ENCODE measurements at places on chromosomes 11 and 22.

DNA sequence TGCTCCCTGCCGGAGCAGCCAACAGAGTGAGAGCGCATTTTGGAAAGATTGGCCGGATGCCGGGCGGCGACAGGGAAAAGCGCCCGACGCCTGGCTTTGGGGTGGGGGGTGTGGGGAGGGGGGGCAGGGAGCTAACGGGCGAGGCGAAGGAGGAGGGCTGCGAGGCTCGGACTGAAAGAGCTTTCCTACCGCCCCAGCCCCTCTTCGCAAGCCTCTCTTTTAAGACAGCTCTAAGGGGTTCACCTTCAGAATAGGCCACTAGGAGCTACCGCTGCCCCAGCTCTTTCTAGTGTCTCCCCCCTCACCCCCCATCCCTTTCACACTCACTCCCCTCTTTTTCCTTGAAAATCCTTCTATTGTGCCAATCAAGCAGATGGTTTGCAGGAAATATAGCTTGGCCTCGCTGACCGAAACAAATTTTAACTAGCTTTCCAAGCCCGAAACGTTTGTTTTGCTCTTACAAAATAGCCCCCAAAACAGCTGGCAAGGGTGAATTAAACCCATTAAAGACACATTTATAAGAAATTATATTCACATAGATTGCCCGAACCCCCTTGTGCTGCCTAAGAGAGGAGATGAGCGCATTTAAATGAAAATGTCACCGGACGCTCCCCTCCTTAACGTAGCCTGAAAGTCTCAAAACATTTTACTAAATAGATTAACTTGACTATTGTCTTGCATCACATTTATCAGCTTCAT is 3.7 kb upstream of the DBX1 start:
- no peak for DNase-seq

DNA sequence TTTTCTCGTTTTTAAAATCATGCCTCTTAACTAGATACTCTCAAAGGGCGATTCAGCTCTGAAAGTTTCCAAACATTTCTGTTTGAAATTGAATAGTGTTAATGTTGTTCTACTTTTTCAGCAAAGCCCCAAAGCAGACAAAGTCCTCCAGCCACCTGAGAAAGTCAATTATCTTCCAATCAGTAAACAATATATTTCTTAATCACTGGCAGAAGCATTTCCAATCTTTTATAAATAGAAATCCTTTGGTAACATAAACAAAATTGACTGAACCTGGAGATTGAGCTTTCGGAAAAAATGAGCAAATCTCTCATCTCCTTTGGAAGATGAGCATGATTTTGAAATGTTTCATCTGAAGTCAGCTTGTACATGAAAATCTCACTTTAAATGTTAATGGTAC is 84.4 kb upstream of the FIBIN start:
- no peak for DNase-seq

DNA sequence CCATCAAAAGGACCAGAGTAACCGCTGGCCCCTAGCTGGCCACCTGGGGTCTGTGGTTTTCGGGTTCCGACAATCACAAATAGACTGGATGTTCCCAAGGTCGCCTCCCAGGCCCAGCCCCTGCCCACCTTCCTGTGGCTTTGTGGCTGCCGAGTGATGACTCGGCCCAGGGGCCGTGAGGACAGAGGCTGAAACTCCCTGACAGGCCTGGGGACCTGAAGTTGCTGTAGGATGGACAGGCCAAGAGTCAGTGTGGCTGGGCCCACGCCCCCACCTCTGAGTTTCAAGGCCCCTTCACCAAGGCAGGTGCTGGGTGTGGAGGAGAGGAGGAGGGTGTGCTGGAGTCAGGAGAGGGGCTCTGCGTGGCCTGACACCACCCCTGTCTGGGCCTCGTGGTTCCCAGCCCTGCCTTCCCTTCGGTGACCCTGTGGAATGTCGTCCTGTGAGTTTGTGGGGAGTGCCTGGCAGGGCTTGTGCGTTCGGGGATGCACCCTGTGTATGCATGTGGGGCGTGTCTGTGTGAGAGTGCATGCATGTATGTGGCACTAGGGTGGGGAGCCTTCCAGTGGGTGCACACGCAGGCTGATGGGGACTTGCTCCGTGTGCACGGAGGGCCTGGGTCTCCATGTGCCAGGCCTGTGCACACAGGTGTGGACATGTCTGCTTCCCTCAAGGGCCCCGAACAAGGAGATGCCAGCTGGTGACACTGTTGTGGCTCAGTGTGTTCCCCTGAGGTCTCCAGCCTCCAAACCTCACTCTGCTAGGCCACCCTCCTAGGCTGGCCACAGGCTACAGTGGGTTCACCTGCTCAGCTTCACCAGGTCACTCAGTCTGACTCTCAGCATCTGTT is 8.4 kb upstream of the MGAT3 start:
- DNase-seq = no peak

GRCh38 chr11:118843565-118843964 is 40.1 kb upstream of the CXCR5 start:
- no peak for DNase-seq

- DNase-seq = no peak
Observed at GRCh38 chr11:1829039-1829820, 5.6 kb upstream of the SYT8 start.

DNA sequence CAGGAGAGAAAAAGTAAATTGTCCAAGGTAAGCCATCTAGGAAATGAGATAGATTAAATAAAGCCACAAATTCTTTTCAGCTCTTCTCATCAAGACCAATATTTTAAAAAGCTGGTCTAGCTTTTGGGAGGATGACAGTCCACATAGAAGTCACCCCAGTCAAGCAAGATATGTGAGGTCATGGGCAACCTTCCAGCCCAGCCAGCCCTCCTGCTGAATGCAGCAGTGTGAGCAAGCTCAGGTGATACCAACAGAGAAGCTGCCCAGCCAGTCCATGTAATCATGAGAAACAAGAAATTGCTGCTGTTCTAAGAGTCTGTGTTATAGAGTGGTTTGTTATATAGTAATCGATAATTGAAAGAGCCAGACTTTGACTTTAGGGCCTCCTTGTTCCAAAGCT is 28.7 kb downstream of the KCNE3 start:
- no peak for DNase-seq

DNA sequence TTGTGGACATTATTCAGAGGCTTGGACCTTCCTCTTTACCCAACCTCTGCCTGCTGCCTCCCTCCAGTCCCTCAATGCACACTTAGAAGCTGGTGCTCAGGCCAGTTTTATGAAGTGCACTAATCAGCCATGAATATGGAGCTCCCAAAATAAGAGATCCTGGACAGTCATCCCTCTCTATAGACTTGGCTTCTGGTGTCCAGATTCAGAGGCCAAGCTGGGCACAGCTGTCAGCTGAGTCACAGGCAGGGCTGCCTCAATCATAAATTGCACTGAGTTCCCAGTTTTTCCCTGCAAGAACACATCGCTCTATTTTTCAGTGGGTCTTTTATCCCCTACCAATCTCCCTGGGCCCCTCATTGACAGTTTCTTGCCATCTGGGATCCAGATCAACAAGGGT is 161.7 kb upstream of the CADM1 start:
- DNase-seq = no peak

DNA sequence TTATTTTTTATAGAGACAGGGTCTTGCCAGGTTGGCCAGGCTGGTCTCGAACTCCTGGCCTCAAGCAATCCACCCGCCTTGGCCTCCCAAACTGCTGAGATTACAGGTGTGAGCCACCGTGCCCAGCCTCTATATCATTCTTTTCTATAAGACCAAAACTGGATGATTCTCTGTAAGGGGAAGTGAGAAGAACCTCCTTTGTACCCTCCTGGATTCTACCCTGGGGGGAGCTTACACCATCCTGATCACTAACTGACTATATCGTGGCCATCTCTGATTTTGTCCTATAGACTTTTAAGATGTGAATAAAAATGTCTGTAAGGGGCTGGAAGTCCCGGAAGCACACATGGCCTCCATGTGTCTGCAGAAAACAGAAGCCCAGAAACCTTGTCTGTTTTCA is 9.1 kb downstream of the PIWIL4 start:
- no peak for DNase-seq

DNA sequence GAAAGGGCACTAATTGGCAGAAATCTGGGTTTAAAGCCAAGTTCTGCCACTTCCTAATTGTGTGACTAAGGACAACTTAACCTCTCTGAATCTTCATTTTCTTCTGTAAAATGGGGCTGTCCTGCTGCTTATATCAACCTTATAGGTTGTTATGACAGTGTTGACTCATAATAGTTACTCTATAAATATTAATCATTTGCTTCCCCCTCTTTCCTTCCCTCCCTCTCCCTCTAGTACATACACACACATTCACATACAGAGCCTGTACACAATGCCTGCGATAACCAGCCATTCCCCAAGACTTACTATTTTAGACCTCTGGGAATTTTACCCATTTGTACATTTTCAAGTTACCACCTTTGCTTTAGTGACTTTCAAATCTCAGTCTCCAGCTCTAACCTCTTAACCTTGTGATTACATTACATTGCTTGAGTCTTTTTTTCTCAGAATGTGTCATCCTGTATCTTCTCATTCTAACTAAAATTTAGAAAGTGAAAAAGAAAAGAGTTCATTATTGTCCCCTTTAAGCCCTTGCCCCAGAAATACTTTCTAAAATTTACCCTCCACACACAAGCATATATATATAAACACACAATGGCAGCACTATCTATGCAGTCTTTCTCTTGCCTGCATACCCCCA is 31.9 kb downstream of the GDPD4 start:
- no peak for DNase-seq

All from posterior cingulate gyrus (tissue), 11 donors.